Stimulated activated CD4-positive, alpha-beta T cell treated with anti-CD3 and anti-CD28 coated beads, Interleukin-2, amount 100 ng/mL, for 24 hours (primary cell): ENCODE measurements at places on chromosomes 12 and 14.

GRCh38 chr12:117671734-117672133 lies 297.1 kb downstream of the KSR2 start:
- DNase-seq = no peak

GRCh38 chr12:117149431-117149830 lies 40.8 kb downstream of the FBXO21 start:
- no peak for DNase-seq

- DNase-seq = no peak
Observed at GRCh38 chr12:55965941-55966407, at the start of gene PMEL. Gene PMEL (minus strand): TSS chr12:55966042. CDS start chr12:55966011, 31 bp downstream.

GRCh38 chr12:80846952-80847351 lies 90.8 kb downstream of the LIN7A start:
- no peak for DNase-seq

DNA sequence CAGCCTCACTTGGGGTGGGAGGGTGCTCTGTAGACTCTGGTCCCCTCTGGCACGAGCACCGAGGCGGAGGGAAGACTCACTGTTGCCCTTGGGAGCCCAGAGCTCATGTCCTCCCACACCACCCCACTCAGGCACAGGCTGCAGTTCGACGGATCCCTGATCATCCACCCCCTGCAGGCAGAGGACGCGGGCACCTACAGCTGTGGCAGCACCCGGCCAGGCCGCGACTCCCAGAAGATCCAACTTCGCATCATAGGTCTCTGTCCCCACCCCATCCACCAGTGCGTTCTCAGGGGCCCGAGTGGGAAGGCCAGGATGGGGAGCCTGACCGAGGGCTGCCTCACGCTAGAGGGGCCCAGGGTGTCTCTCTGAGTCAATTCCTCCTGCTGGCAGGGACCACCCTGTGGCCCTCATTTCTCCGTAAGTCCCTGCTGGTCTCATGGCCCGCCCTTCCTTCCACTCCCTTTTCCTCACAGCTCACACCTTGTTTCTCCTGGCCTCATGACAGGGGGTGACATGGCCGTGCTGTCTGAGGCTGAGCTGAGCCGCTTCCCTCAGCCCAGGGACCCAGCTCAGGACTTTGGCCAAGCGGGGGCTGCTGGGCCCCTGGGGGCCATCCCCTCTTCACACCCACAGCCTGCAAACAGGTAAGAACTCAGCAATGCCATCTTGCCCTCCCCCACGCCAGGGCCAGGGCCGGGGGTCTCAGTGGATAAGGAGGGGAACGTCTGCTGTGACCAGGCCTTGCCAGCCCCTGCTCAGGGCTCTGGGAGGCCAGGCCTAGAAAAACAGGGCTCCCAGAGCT lies 27.0 kb downstream of the PAPLN start:
- no peak for DNase-seq

GRCh38 chr12:69851976-69852375 lies 26.9 kb downstream of the MYRFL start:
- DNase-seq = no peak

- DNase-seq = no peak
Observed at GRCh38 chr12:87656311-87656710, 372.9 kb downstream of the C12orf50 start.

DNA sequence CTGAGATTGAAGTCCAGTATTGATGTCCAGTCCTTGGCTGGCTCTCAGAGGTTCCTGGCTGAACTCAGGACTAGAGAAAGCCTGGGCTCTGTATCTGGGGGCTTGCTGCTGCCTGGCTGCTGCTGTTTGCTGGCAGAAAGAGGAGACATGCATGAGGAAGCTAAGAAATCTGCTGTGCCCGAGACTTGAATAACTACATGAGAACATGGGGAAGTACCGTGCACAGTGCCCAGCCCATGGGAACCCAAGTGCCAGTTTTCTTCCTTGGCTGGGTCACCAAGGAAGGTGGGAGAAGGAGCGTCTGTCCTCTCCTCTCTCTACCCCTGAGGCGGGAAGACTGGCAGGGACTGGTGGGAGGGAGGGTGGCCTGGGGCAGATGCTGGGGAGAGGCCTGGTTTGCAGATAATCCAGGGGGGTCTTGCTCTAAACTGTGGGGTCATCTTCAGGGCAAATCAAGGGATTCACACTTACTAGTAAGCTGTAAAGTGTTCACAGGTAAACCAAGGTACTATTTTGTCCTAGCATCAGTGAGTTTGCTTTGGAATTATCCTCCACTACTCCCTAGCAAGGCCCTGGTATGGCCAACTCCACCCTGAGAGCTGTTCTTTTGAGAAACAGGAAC lies 13.8 kb upstream of the ZFP36L1 start:
- no peak for DNase-seq

DNA sequence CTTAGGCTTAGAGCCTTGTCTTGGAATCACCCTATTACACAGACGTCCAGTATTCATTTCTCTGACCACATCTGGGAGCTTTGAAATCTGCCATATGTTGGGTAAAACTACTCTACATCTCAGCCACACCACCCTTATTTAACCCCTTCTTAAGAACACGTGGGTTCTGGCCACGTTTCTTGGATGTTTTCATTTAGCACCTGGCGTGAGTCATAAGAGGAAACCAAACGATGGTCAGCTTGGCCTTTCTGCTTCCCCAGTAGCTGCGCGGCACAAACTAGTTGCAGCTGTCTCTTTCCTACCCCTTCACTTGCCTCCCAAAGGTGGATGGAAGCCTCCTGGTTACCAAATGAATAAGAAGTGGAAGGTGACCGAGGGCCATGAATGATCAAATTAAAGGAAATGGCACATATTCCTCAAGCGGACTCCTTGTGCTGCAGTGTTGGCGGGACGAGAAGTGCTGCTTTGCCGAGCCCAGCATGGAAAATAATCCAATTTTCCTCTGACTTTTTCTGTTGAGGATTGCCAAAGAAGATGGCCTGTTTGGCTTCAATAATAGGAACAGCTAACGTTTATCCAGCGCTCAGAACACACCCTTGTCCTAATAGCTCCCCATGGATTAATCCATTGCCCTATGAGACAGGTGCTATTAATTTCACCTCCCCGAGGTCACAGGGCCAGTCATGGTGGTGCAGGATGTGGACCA lies 154.1 kb downstream of the ZNF664 start:
- DNase-seq = no peak

DNA sequence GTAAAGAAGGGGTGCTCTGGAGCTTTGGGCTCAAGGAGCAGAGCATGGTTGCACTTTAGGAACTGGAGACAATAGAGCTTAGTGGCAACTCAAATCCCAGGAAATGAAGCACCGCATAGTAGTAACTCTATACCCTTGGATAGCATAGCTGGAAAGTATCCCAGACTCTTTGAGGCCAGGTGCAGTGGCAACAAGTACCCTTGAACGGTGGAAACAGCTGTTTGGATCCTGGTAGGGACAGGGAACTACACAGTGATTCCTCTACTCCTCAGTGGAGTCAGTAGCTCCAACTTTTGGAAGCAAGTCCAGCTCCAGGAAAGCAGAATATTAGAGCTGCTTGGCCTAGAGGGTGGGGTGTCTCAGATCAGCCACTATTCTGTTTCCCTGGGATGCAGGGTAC lies 129.0 kb upstream of the WSCD2 start:
- DNase-seq = no peak

DNA sequence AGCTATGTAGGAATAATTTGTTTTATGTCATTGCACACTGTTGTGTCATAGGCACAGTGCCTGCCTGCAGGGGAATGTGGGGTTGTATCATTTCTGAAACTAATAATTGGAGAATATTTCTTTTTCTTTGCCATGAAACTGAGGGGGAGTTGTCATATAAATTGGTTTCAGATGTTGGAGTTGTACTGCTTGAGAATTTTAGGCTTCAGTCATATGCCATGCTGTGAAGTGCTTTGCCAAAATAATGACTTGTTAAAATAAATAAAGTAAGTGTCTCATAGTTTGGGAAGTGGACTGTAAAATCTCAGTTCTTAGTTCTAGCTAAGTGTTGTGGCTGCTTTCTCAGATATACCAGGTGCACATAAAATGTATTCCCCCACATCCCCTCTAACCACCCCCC lies 116.8 kb downstream of the DAAM1 start:
- DNase-seq = no peak

GRCh38 chr14:25552826-25553225 lies 502.9 kb upstream of the STXBP6 start:
- DNase-seq = no peak

GRCh38 chr12:58481811-58482210 lies 438.5 kb downstream of the LRIG3 start:
- DNase-seq = no peak

- no peak for DNase-seq
Observed at GRCh38 chr12:123942911-123943648, 29.6 kb downstream of the CCDC92 start.

DNA sequence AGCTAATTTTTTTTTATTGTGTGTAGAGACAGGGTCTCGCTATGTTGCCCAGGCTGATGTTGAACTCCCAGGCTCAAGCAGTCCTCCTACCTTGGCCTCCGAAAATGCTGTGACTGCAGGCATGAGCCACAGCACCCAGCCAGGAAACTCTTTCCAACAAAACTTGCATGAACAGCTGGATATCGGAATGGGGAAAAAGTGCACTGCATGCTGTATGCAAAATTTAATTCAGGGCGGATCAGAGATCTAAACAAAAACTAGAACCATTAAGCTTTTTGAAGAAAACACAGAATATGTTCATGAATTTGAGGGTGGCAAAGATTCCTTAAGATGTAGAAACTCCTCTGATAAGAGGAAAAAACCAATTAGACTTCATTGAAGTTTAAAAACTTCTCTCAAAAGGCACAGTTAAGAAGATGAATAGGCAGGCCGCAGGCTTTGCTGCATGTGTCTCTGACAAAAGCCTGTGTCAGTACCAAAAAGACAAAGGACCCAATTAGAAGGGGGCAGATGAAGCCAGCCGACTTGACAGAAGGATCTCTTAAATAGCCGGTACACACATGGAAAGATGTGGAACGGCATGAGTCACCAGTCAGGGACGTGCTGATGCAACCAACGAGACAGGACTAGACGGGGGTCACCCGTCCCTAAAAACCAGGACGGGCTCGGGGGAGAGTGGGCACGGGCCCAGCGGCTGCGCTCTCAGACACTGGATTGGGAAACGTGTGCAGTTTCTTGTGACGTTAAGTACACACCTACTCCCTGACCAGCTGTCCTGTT lies 34.8 kb upstream of the MMP17 start:
- no peak for DNase-seq

- no peak for DNase-seq
Observed at GRCh38 chr14:76322594-76323220, 53.2 kb upstream of the ESRRB start.

DNA sequence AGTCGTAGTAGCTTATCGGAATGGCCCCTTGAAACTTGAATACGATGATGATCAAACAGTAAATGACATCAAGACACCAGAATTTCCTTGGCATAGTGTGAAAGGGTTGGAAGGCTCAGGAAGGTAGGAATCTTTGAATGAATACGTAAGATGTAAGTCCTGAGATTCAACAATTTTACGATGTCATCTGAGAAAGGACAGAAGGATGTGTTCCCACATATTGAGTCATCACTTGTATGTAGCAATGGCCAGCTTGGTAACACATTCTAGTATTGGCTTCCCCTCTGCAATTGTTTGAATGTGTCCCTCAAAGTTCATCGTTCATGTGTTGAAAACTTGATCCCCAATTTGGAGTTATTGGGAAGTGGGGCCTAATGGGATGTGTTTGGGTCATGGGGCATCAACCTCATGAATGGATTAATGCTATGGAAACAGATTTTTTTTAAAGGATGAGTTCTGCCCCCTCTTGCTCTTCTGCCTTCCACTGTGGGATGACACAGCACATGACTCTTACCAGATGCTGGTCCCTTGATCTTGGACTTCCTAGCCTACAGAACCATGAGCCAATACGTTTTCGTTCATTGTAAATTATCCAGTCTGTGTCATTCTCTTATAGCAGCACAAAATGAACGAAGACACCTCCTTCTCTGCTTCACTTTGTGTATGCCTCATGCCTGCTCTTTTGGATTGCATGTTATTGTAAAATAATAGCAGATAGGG lies 284.6 kb downstream of the BCAT1 start:
- DNase-seq = no peak

DNA sequence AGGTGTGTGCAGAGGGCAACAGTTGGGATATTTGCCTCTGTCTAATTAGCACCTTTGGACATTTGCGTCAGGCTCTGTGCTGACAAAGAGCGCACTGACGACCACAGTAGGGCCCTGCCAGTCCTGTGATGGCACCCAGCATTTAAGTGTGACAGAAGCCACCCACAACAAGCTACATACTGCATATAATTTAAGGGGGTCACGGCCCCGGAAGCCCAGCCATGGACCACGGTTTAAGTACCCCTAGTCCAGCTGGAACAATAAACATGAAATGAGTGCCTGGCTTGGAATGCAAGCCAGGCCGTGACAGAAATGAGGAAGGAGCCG lies 16.8 kb upstream of the DYNC1H1 start:
- DNase-seq = no peak

- no peak for DNase-seq
Observed at GRCh38 chr12:95836630-95837239, 22.0 kb upstream of the SNRPF start.
